ENCODE measurements at places on chromosomes 11 and 22.

DNA sequence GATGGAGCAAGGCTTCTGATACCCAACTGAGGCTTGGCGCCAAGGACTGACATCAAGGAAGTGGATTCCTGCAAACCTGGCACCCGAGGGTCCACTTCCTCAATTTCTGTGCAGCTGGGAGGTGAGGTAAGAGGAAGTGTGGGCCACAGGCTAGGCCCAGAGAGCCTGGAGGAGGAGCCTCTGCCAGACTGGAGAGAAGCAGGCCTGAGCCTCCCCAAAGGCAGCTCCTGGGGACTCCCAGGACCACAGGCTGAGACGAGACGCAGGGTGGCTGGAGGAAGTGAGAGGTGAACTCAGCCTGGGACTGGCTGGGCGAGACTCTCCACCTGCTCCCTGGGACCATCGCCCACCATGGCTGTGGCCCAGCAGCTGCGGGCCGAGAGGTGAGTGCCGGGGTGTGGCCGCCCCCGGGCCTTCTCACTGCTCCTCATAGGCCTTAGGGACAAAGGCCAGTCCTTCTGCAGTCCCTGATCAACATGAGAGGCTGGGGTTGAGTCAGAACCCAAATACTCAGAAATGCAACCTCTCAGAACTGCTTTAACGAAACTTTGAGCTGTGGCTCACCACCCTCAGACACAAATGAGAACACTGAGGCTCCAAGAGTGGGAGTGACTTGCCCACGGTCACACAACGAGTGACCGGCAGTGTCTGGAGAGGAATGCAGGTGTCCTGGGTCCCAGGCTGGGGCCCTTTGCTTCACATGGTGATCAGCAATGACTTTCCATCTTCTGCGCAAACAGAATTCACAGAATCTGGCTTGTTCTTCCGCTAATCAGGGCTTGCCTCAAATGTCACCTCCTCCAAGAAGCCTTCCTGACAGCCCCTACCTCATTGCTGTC, at the start of gene NCF4:
NCF4 (plus strand) TSS at position 186 of the 839 bp plus-strand sequence; CDS start at position 352, 166 bp downstream.
- DNase-seq: peak; percentile 95

- no peak for DNase-seq
Measured at GRCh38 chr11:93945596-93945995, 75.6 kb upstream of the HEPHL1 start.

GRCh38 chr11:65471447-65471891, 27.4 kb upstream of the MALAT1 start:
- DNase-seq: peak; percentile 78

GRCh38 chr11:10351765-10352641, 47.1 kb downstream of the ADM start:
- DNase-seq: peak; percentile 73

GRCh38 chr11:12403122-12403996, 26.0 kb downstream of the PARVA start:
- no peak for DNase-seq

GRCh38 chr11:133240908-133241655, 291.2 kb downstream of the OPCML start:
- DNase-seq: no peak

DNA sequence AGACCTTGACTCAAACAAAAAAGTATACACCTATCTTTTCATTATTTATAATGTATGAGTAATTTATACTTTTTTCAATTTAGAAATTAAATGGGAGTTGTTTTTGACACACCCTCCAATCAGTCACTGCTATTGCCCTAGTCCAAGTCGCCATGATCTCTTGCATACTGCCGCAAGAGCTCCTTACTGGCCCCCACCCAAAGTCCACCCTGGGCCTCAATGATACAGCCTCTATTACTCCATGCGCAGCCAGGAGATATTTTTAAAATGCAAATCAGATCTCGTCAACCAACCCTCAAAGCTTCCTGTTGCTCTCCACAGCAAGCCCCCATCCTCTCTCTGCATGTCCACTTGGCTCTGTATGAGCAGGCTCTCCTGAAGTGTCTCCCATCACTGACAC, 12.8 kb upstream of the LMO1 start:
- no peak for DNase-seq

DNA sequence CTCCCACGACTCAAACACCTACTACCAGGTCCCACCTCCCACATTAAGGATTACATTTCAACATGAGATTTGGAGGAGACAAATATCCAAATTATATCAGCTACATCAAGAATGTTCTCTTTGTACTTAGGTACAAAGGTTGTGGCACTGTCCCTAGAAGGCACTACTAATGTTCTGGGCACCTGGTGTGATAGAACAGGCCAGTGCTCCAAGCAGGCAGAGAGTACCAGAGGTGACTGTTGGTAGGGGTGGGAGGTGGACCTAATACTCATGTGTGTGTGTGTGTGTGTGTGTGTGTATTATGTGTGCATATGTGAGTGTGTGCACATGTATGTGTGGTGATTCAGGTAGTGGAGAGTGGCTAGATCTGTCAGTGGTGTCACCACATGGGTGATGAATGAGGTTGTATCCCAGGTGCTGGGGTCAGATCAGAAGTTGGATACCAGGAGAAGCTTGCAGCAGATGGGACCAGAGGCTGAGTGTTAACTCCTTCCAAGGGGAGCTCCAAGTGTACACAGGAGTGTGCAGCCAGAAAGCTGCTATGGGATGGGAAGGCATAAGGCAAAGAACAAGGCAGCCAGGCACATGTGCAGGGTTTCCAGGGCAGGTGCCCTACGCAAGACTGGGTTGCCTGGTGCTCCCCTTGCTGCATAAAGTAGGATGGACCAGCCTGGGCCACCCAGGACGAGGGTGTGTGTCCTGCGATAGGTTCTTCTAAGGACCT, 17.7 kb upstream of the NNMT start:
- no peak for DNase-seq

DNA sequence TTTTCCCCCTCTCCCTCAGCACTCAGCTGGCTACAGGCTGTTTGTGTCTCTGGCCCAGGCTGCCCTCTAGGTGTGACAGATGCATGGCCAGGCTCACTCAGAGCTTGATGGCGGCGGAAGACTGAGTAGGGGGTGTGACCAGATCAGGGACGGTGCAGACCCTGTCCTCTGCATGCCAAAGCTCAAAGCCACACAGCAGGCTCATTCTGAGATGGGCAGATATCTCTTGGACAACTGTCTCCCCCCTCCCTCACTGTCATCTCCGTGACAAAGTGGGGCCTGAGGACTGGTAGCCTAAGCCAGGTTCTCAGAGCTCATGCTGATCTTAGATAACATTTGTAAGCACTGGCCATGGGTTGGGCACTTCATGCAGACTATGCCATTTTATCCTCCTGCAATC, 231.3 kb downstream of the DSCAML1 start:
- no peak for DNase-seq

GRCh38 chr11:45321031-45321595, 35.0 kb upstream of the SYT13 start:
- DNase-seq: no peak

Measured in suppressor macrophage treated with lipopolysaccharide for 4 hours (primary cell).